GM04504 (cell line): ENCODE measurements at places on chromosomes 3 and 15.

- DNase-seq, result no peak
Observed at GRCh38 chr3:12578742-12579141, 21.9 kb downstream of the MKRN2 start.

DNA sequence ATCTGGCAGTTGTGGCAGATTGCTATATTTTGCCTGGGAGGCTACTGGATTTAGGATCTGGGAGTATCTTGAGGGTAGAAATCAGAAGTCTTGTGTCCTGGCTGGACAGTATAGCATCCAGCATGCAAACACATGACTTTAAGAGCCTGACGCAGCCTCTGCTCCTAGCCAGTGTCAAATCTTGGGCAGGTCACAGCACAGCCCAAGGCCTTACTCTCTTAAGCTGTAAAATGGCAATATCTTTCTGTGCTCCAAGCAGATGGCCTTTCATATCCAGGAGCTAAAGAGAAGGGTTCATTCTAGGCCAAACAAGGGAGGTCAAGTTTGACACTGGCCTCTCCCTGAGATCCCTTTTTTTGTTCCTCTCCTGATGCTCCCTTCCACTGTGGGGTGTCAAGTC, 19.8 kb upstream of the RAD18 start:
- DNase-seq, result no peak

DNA sequence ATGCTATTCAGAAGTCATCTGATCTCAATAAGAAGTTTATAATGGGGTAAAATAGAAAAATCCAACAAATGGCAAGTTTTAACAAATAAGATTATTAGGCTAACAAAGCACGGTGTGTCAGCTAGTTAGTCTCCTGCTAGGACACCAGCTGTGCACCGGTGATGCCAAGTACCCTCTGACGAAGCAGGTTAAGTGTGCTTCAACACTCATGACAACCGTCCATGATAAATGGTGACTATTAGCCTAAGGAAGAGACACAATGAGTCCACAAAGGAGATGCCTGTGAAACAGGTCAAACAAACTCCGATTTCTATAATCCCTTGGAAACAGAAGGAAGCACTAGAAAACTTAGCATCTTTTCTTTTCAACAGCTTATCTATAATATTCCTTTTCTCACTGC, 36.5 kb downstream of the ATP13A3 start:
- no peak for DNase-seq

DNA sequence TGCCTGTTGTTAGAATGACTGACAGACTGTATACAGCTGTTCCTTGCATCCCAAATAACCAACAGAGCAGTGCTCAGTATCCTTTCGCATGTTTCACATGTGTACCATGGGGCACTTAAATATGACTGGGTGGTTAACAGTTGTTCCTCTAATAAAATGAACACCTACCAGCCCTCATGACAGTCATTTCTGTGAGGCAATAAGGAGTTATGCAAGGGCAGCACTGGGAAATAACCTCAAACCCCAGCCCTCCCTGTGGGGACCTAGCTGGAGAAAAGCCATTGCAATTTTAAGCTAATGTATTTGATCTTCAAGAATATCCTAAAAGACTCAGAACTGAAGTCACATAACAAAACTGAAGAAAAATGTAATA, 7.3 kb downstream of the RFT1 start:
- DNase-seq, result no peak

- DNase-seq, result no peak
Observed at GRCh38 chr15:63196842-63197241, 7.4 kb downstream of the RAB8B start.

DNA sequence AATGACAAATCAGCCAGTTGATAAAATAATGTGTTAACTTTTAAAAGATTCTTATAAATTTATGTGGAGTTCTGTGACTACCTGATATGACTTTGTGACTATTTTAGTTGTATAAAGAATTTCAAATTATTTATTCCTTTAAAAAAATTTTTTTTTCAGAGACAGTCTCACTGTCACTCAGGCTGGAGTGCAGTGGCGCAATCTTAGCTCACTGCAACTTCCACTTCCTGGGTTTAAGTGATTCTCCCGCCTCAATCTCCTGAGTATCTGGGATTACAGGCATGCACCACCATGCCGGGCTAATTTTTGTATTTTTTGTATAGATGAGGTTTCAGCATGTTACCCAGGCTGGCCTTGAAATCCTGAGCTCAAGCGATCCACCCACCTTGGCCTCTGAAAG, 48.5 kb downstream of the MBNL1 start:
- DNase-seq, result no peak

GRCh38 chr15:50046867-50047266, 72.2 kb downstream of the ATP8B4 start:
- no peak for DNase-seq

DNA sequence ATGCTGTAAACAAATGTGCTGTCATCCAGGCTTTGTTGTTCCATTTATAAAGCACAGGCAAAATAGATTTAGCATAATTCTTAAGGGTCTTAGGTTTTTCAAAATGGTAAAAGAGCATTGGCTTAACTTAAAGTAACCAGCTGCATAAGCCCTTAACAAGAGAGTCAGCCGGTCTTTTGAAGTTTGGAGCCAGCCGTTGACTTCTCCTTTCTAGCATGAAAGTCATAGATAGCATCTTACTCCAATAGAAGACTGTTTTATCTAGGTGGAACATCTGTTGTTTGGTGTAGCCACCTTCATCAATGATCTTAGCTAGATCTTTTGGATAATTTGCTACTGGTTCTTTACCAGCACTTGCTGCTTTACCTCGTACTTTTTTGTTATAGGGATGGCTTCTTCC, 297.5 kb upstream of the DCBLD2 start:
- no peak for DNase-seq

DNA sequence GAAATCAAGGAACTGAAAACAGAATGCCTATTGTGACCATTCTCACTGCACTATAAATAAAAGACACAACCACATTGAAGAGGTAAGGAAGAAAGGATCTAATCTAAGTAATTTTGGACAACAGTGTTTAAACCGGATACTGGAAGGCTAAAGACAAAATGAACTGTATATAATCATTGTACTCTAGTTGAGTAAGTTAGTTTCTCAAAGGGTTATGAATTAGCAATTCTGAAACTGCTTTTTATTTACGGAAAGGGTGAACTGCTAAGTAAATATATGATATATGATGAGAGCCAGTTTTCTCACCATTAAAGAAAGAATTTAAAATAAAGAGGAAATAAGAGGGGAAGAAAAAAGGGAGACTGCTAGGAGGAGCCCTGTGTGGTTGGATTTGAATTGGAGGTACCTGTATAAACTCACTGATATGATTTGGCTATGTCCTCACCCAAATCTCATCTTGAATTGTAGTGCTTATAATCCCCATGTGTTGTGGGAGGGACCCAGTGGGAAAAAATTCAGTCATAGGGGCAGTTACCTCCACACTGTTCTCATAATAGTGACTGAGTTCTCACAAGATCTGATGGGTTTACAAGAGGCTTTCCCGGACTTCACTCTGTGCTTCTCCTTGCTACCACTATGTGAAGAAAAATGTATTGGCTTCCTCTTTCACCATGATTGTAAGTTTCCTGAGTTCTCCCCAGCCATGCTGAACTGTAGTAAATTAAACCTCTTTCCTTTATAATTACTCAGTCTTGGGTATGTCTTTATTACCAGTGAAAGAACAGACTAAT, 607.7 kb downstream of the PYDC2 start:
- DNase-seq, result no peak
